CD4-positive, alpha-beta T cell treated with Interleukin-6 for 4 hours (primary cell): ENCODE measurements at places on chromosomes 6 and 20.

DNA sequence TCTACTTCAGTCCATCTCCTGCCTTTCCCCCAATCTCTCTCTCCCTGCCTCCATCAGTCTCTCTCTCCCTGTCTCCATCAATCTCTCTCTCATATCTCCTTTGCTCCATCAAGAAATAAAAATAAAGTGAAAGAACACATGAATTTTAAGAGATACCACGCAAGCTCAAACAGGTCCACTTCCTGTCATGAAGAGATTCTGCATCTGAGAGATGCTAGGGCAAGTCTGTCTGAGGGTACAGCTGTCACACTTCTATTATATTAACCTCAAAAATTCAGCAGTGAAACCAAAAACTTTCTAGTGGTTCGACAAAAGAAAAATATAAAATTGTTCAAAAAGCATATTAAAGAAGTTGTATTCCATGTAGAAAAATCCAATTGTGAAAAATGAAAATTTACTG lies 296.8 kb upstream of the RSPO3 start:
- DNase-seq, result no peak

GRCh38 chr6:87241304-87241703 lies 81.1 kb upstream of the SMIM8 start:
- no peak for DNase-seq

- DNase-seq, result no peak
These were observed 11.2 kb upstream of the GPRC6A start for GRCh38 chr6:116840091-116840490.

GRCh38 chr20:16947479-16947878 lies 199.3 kb downstream of the OTOR start:
- DNase-seq, result no peak

- DNase-seq, result no peak
These were observed 28.9 kb upstream of the RALGAPA2 start for GRCh38 chr20:20741087-20742045.

- no peak for DNase-seq
These were observed 167.1 kb downstream of the PHF3 start for GRCh38 chr6:63802606-63803206.

GRCh38 chr6:64516393-64516792 lies 880.8 kb downstream of the PHF3 start:
- DNase-seq, result no peak

DNA sequence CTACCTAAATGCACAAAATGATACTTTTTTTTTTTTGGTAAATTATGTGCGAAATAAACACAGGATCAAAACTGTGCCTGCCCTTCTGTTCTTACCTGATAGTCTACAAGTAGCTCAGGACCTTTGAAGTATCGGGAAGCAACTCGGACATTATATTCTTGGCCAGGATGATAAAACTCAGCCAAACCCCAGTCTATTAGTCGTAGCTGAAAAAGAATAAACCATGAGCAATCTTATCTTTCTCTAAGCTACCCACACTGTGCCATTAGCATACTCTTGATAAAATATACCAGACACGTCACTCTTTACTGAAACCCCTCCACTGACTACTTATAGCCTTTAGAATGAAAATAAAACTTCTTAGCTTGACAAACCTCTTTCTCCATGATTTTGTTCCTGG lies 29.8 kb upstream of the TBC1D20 start:
- no peak for DNase-seq

DNA sequence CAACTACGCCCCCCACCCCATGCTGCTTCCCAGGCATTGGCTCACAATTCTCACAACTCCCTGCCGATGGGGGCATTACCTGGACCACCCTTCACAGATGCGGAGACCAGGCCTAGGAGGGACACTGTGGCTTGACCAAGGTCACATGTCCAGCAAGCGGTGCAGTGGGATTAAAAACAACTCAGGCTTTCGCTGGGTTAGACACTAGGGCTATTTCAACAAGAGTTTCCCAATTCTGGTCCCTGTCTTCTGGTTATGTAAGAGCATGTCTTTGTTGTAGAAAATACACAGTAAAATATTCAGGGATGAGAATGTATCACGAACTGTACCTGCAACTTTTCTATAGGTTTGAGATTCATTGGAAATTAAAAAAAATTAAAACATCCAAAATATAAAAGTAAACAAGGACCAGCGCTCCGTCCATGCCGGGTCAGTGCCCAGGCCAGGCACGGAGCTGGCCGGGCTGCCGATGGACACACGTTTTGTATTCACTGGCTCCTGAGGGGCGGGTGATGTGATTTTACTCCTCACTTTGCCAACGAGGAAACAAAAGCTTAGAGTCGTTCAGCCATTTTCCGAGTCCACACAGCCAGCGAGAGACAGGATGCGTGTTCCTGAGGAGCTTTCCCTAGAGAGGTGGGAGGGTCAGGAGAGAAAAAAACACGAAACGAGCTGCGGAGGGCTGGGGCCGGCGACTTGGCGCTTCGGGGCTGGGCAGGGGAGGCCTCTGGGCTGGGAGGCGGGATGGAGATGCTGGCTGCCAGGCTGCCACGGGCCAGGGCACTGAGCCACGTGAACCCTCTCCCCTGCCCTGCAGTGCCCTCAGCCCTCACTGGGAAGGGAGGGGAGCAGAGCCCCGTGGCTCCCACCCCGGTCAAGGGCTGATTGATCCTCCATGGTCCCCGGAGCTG lies 17.1 kb upstream of the VSTM2L start:
- DNase-seq, result no peak

DNA sequence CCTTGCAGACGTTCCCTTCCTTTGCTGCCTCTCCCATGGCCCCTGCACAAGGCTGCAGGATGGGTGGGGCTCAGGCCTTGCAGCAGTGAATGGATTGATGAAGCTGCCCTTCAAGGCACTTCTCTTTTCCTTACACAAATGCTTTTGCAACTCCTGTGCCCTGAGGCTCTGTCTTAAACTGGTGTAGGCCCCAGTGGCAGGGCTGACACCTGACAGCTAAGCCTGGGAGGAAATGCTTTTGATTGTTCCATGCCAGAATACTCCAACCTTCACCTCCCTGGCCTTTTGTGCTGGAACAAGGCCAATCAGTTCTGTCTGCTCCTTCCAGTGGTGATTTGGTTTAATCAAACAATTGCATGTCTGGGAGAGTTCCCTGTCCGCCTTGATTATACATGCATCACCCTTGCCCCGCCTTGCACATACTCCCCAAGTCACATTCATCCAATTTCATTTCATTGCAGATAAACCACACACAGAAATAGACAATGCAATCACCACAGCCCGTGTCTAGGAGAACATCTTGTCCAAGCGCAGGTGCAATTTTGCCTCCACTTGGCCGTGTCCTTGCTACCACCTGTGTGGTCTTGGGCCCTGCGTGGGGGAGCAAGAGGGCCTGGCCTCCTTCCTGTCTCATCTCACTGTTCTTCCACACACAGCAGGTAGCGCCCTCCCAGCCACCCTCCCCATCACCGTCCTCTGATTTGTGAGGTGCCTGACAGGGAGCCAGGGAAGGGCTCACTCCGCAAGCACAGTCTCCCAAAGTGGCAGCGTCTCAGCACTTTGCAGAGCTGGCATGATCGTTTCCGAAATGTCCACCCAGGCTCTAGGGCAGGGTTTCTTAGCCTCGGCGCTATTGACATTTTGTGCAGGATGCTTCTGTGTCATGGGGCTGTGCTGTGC lies 120.4 kb downstream of the CDH26 start:
- DNase-seq, result no peak

GRCh38 chr6:37238381-37238780 lies 19.2 kb upstream of the TBC1D22B start:
- no peak for DNase-seq

GRCh38 chr6:97524811-97525210 lies 241.8 kb upstream of the MMS22L start:
- DNase-seq, result no peak

DNA sequence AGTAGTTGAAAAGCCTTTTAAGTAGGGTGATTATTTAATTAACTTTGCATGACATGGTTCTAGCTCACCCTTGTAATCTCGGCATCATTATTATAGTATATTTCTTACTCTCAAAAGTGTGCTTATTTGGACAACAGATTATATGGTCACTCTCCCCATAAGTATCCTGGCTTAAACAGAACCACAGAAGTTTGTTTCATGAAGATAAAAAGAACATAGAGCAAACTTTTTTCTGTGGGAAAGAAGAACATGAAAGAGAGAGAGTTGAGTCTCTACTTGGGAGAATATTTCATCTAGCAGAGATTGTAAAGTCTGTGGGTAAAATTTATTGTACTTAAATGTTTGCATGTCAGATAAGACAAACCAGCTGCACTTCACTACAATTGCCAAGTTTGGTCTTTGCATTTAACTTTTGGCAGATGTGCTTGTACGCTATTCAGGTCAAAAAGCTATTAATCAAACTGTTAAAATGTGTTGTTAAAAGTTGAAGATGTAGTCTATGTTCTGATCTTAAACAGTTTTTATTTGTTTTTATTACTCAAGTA lies 33.4 kb upstream of the PRIM2 start:
- DNase-seq, result no peak

GRCh38 chr20:18224968-18225568 lies 63.3 kb upstream of the ZNF133 start:
- DNase-seq, result no peak

DNA sequence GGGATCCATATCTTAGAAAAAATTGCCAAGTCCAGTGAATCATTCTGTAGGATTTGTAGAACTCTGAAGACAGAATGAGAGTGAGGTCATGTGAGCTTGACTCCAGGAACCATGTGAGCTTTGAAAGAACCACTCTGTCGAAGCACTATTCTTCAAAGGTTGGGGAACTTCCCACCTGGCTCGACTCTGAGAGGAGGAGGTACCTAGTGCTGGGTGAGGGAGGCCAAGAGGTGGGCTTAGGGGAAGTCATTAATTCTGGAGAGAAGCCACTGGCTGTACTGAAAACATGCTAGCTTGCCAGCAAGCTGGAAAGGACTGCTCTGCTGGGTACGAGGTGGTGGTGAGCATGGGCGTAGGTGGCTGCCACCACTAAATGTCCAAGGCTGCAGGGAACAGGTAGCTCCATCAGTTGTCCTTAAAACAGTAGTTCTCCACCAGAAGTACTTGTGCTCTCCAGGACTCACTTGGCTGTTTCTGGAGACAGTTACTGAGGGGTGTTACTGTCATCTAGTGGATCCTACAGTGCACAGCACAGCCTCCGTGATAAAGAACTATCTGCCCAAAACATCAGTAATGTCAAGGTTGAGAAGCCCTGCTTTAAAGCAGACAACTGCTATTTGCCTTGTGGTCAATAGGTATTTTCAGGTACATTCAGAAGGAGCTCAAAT lies 34.7 kb upstream of the SYNJ2 start:
- no peak for DNase-seq

- DNase-seq, result no peak
These were observed 17.0 kb downstream of the ADGRB3 start for GRCh38 chr6:68652117-68652536.

DNA sequence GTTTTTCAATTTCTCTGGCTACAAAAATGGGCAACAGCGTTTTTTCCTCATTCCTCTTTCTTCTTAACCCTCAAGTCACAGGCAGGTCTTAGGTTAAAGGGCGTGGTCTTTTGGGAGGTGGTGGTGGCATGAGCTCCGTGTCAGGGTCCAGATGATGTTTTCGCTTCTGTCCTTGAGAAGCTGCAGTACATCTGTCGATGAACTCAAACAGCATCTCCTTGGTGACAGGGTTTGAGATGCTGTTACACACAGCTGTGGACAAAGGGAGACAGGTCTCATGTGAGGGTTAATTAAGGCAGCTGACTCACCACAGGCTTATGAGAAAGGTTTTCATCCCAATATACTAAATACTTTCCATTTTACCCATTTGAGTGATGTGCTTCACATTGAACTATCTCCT lies 350.8 kb downstream of the RNGTT start:
- no peak for DNase-seq

DNA sequence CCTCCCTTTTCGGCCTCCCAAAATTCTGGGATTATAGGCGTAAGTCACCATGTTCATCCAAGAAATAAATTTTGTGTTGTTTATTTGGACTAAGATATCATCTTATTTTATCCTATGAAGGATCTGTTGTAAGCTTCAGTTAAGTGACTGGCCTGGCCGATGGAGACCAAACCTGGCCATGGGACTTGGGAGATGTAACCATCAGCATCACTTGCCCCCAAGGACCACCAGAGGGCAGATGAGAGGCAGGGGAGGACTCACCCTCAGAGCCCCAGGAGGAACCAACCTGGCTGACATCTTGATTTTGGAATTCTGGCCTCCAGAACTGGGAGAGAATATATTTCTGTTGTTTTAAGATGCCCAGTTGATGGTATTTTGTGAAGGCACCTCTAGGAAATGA lies 266.7 kb downstream of the CDH26 start:
- DNase-seq, result no peak
